Activated T-cell treated with anti-CD3 and anti-CD28 coated beads, Interleukin-2, amount 50 U/mL, for 4 hours (primary cell): ENCODE measurements at places on chromosomes 1 and 21.

- no peak for DNase-seq
Measured at GRCh38 chr1:113101588-113101987, 28.6 kb downstream of the LRIG2 start.

- no peak for DNase-seq
Measured at GRCh38 chr1:89904219-89904980, 83.6 kb downstream of the LRRC8D start.

GRCh38 chr21:45559216-45560105 is 17.2 kb upstream of the SLC19A1 start:
- no peak for DNase-seq

GRCh38 chr1:119387858-119388257 is 19.3 kb downstream of the HAO2 start:
- no peak for DNase-seq

DNA sequence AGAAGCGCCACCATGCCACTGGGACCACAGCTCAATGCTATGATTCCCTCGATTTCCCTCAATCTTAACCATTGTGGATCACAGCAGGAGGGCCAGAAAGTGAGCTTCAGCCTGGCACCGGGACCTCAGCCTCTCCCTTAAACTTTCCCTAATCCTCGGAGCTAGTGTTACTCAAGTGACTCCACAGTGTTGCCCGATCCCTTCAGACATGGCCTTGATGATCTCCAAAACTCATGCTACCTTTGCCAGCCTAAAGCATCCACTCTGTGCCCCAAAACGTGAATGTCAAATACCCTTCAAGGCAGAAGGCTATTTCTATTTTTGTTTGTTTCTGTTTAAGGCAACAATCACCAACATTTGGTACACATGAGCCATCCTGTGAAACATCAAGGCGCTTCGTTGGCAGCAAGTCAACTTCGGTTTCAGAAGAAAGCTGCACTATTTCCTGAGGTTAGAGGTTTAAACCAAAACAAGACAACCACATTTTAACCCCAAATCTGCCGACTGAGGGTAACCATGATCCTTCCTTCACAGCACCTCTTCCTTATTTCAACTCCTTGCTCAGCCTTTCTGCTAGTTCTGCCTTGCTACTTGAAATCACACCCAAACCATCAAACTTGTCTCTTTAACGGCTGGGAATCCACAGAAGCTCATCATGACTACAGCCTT is 94.4 kb upstream of the KRTAP19-8 start:
- DNase-seq = peak; percentile 57

- no peak for DNase-seq
Measured at GRCh38 chr1:14599183-14599791, 802 bp downstream of the KAZN start.

- DNase-seq = no peak
Measured at GRCh38 chr1:3423245-3423829, 31.1 kb upstream of the ARHGEF16 start.

- no peak for DNase-seq
Measured at GRCh38 chr21:41620982-41621381, 113.0 kb upstream of the TMPRSS2 start.

- no peak for DNase-seq
Measured at GRCh38 chr21:32797679-32798078, 26.1 kb upstream of the PAXBP1 start.

GRCh38 chr1:44905276-44905675 is 62.2 kb upstream of the PTCH2 start:
- DNase-seq = no peak

DNA sequence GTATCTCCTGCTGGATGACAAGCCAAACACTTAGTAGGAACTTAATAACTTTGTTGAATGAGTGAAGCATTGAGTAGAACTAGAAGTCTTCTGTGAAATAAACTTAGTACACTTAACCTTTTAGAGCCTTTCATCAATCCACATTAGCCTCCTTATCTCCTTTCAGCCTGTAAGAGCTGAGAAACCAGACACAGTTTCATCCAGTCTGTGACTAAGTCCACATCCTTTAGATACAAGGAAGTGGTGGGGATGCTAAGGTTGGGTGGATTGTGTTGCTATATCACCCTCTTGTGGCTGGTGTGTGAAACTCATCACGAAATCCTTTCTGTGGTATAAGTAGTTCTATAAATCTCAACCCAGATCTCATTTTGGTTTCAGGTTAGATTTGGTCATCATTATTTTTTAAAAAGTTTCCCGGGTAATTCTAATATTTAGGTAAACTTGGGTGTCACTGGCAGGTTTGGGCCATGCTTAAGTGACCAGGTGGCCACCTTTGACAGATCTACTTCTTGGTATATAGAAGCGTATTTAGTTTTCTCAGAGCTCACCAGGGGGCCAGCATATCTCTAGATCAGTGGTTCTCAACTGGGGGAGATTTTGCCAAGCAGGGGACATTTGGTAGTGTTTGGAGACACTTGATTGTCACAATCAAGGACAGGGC is 27.8 kb upstream of the CD84 start:
- DNase-seq = peak; percentile 47

GRCh38 chr1:160776178-160776577 is 19.8 kb upstream of the LY9 start:
- DNase-seq = no peak

DNA sequence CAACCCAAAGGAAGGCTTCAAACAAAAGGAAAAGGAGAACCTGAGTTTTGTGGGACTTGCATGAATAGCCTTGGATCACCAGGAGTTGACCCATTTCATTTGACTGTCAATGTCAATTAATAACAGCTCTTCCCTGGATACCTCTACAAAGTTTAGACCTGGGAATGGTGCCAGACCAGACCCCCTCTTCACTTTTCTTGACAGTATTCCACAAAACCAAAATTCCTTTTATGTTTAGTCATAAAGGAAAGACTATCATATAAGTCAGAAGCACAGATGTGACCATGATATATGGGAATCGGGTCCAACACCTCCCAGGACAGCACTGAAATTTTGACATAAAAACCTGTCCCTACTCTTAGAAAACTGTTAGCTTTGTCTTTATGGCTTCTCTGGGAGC is 191.8 kb downstream of the LYPLAL1 start:
- DNase-seq = no peak

- peak; percentile 9 for DNase-seq
Measured at GRCh38 chr1:28640766-28641165, 2.1 kb downstream of the TAF12 start.

DNA sequence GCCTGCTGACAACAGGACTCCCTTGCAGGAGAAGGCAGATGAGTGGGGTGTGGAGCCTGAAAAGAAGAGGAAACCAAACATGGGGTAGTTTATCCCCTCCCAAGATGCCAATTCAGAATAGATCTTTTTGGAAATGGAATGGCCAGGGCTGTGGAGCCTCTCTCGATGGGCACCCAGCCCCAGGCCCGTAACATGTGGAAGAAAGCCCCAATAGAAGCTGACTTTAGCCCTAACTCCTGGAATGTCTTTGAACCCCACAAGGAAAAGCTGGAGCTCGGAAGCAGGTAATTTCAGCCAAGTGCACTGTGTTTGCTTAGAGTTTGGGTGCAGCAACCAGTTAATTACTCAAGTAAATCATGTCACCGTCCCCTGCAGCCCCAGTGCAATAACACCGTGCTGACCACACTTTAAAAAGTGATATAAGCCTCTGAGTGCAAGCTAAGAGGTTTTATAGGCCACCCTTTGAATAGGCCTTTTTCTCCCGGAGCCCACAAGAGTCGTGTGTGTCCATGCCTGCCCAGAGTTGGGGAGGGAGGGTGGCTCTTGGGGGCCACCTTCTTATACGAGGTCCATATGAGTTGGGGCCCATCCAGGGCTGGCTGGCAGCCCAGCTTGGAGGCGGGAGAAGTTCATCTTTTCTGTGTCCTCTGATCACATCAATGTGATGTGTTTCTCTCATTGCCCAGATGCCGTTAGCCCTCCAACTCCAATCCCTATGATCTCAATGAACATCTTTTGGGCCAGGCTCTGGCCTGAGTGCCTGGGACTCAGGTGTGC is 153.2 kb downstream of the TRABD2B start:
- no peak for DNase-seq

DNA sequence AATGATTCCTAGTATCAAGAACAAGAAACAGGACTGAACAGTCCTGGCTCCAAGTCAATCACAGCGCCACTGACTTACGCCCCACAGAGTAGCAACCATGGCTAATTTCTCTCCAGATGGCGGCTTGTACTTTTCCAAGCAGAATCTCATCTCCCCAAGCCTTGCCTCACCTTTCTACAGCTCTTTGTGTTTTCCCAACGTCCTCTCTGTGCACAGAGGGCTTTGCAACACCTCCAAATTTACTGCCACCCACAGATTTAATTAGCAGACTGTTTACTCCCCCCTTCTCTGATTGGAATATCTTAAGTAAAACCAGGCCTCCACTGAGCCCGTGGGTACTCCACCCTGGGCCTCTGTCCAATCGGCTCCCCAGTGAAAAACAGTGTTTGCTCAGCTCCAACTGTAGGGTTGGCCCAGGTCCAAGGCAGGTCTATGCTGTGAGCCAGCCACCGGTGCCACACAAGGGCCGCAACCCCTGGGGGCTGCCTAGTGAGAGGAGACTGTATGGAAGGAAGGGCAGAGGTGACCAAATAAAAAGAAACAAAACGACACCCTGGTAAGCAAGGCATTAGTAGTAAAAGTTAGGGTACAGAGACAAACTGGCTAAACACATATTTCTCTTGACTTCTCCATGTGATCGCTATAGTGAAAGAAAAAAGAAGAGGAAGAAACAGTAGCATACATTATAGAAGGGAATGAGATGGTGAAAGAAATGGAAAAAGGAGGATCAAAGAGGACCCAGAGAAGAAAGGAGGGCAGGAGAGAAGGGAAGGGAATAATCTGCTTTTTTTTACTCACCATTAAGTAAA is 128.4 kb upstream of the SOD1 start:
- no peak for DNase-seq

GRCh38 chr21:33117101-33117888 is 47.4 kb downstream of the OLIG1 start:
- DNase-seq = no peak

GRCh38 chr1:193494368-193494767 is 308.0 kb upstream of the B3GALT2 start:
- no peak for DNase-seq

DNA sequence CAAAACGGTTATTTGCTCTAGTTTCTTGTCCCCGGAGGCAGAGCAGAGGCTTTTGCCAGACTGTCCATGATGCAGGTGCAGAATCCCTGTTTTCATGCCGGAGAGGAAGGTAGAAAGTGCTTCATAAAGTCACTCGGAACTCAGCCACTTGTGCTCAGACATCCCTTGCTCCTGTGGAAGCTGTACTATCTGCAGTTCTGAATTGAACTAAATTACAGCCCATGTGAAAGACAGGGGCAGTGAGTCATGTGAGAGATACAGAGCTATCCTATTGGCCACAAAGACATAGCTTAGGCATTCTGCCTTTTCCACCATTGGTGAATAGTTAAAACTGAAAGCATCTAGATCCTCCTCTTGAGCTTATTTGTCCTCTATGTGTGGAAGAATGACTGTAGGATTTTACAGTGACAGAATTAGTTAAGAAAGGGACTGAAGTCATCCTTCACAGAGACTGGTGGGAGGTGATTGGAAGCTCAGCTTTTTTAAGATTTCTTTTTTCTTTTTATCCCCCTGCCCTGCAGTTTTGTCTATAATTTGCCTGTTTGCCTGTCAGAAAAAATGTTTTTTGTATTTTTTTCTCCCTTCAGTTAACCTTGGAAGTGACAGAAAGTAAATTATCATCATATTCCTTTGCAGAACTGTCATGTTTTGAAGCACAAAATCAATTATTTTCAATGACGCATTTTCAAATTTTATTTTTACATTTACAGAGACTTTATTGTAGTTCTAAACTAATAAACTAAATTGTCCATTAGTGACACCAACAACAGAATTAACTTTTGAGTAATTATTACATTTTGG is 298.6 kb downstream of the PTPRC start:
- DNase-seq = peak; percentile 10

GRCh38 chr21:44702973-44703730 is 6.2 kb downstream of the KRTAP10-12 start:
- no peak for DNase-seq

DNA sequence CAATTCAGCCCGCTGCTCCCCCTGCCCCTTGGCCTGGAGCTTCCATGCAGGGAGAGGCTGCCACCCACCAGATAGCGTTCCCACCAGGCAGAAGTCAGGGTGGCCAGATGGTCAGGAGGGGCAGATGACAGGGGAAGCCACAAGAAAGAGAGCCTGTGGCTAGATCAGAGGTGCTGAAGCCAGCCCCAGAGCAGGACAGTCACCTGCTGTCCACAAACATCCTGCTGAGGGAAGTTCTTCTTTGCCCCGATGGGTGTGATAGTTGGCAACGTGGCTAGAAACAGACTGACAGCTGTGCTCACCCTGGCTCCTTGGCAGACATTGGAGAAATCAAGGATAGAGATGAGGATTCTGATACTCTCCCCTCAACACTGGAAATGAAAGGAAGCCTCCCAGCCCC is 27.2 kb upstream of the SRP9 start:
- no peak for DNase-seq

DNA sequence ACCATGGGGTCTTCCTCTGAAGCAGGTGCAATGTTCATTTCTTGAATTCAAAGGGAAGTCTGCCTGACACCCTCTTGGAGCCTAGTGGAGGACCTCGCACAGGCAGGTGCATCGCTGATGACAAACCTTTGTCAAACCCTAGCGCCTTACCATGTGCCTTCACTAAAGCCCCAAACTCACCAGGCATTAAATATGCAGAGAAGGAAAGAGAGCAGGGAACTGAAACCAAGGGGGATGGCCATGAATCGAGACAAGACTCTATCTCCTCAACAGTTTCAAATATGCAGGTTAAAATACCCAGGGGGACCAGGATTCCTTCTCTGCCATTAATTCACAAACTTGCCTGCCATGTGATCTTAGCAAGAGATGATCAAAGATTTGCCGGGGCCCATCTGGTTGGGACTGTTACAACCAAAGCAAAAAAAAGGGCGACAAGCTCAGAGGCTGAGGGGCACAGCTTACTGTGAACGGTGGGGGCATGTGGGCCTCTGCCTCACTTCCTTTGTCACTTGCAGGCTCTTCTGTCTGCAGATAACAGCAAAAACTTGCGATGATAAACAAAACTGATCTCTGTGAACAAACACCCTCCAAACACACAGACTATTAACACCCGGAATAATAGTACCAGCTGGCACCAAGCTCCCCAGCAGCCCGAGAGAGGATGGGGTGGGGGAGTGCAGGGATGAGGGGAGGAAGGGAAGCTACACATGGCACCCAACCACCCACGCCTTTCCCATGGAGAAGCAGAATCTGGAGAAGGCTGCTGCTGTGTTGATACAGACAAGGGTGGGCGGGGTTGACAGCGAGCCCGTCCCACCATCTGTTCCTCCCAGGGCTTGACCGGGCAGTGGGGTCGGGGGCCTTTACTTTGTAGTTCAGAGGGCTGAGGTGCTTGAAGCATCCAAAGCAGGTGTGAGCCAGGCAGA is 33.9 kb downstream of the TMEM63A start:
- DNase-seq = no peak
